Activated CD4-positive, alpha-beta T cell treated with anti-CD3 and anti-CD28 coated beads, Interleukin-2, amount 50 U/mL, for 48 hours (primary cell): ENCODE measurements at places on chromosomes 5 and 9.

- DNase-seq: no peak
These were observed 513.6 kb downstream of the RASEF start for GRCh38 chr9:82549174-82549821.

DNA sequence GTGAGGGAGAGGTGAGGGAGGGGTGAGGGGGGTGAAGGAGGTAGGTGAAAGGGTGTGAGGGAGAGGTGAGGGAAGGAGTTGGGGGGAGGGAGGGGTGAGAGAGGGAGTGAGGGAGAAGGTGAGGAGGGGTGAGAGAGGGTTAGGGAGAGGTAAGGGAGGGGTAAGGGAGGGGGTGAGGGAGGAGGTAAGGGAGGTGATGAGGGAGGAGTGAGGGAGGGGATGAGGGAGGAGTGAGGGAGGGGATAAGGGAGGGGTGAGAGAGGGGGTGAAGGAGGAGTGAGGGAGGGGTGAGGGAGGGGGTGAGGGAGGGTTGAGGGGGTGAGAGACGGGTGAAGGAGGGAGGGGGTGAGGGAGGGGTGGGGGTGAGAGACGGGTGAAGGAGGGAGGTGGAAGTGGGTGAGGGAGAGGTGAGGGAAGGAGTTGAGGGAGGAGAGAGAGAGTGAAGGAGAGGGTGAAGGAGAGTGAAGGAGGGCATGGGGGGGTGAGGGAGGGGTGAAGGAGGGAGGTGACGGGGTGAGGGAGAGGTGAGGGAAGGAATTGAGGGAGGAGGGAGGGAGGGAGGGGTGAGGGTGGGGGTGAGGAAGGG, 18.5 kb downstream of the NINJ1 start:
- DNase-seq: no peak

GRCh38 chr9:121301881-121302286, 33.9 kb downstream of the GSN start:
- DNase-seq: no peak

DNA sequence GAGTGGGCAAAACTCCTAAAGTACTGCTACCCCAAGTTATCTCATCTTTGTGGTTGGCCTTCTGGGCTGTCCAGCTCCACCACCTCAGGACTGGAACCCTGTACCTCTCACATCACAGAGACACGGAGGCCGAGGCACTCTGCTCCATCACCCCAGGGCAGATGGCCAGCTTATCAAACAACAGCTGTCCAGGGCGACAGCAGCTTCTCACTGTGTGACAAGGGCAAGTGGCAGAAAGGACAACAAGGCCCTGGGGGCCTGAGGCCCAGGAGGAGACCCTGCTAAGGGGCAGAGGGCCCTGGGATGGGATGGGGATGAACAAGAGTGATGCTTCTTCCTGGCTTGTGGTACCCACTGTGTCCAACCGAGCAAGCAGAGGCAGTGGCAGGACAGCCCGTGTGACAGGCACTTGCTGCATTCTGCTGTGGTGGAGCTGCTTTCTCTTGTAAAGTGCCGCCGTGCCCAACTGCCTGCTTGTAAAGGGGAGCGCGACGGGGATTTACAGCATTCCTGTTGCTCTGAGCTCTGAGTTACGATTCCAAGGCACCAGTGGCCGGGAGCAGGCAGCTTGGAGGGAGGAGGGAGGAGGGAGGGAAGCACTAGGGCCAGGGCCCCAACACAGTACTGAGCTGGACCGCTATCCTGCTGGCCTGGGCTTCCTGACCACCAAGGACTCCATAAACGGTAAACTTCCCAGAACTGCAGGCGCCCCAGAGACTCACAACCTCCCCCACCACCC, 71.2 kb downstream of the SHB start:
- DNase-seq: no peak

GRCh38 chr9:72327631-72328030, 37.4 kb downstream of the ZFAND5 start:
- DNase-seq: no peak

- no peak for DNase-seq
These were observed 51.3 kb upstream of the IRX4 start for GRCh38 chr5:1934056-1934394.

- no peak for DNase-seq
These were observed 1999.3 kb downstream of the MAT2B start for GRCh38 chr5:165504674-165505073.

DNA sequence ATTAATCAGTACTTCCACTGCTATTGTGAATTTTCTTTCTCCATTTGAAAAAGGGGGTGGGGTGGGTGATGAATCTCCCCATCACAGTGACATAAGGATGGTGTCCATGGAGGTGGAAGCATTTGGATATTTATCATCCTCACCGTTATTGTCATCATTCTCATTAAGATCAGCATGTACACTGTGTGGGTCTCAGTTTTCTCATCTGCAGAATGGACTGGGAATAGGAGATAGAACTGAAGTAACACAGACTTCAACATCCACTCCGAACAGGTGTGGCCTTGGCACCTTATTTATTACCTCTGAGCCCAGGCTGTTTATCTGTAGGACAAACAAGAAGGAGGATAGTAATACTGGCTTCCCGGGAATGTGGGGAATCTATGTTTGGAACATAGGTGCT, 165.9 kb downstream of the PAPPA start:
- no peak for DNase-seq

- DNase-seq: no peak
These were observed 35.0 kb upstream of the SLC6A3 start for GRCh38 chr5:1480217-1480616.

DNA sequence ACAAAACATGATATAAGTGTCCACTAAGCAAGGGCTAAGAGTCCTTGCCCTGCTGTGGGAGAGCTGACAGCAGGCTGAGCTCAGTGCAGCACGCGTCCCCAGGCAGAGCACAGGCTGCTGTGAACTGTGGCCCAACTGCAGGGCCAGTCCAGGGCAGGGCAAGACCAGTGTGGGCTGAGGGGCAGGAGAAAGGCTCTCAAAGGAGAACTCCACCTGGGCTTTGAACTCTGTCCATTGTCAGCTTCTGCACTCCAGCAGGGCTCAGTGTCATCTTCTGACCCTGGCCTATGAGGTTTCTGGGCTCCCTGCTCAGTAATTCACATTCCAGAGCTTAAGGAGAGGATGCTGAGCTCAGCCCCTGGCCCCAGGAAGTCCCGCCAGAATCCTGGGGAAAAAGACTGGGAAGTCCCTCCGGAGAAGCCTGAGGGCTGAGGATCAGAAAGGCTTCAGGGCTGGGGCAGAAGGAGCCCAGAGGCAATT, 37.4 kb downstream of the LHFPL2 start:
- no peak for DNase-seq

DNA sequence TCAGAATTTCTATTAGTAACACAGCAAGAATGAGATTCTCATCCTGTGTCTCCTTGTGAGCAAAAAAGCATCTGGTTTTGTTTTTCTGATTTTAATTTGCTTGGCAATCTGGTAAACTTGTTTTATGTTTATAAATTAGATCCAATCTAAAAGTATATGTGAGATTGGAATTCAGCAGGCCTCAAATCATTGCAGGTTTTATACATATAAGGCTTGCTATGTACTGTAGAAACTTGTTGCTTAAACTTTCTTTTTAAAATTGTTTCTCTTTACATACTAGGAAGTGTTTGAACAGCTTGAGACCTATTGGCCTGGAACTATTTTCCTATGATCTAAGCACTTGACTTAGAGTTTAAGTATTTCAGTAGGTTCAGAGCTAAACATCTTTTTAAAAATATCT, 1037.8 kb downstream of the NR2F1-AS1 start:
- DNase-seq: no peak

- peak; percentile 94 for DNase-seq
These were observed at the start of gene RECK for GRCh38 chr9:36036780-36037548. TSS of gene RECK (plus strand) at chr9:36036913. CDS start at chr9:36036999, 86 bp downstream.

DNA sequence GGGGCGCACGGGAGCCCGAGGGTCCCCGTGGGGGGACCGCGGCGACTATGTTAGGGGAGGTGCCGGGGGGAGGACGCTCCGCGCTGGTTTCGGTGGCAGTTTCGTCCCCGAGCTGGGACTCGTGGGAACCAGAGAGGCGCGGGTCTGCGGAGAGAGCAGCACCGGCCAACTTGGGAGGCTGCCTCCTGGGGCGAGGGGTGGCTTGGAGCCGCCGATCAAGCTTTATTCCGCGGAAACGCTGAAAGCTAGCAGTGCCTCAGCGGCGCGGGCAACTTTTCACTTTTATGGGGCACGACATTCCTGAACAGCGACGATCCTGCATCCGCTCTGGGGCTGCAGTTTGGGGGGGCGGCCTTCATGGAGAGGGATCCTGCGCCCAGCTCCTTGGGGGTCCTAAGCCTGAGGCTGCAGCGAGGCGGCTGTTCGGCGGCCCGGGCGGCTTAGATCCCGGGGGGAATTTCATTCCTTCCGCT, 369 bp downstream of the OCLN start:
- peak; percentile 17 for DNase-seq

GRCh38 chr5:43592363-43592762, 10.6 kb upstream of the NNT start:
- DNase-seq: no peak
